ENCODE measurements at places on chromosomes 6 and 20.

- no peak for DNase-seq
Measured at GRCh38 chr6:145723646-145724045, 11.7 kb downstream of the EPM2A start.

GRCh38 chr6:2245877-2246863 is 765 bp upstream of the GMDS start:
- peak; percentile 37 for DNase-seq

DNA sequence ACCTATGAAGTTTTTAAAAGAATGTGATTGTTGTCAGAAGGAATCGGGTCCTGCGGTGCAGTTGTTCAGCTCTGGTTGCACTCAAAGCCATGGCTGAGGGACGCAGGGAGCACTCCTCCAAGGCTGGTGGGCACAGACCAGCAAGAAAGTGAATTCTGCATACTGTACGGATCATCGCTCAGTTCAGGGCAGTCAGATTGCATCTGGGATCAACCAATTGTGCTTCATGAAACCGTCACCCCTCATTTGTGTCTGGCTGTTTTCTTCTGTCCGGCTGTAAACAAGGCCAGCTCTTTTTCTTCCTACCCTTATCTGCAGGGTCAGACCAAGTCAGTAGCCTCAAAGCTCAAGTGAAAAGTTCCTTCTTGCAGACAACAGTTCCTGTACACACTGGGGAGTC is 478.3 kb downstream of the TFAP2A start:
- DNase-seq, result no peak

GRCh38 chr20:34570859-34571306 is 12.4 kb downstream of the MAP1LC3A start:
- DNase-seq, result peak; percentile 44

DNA sequence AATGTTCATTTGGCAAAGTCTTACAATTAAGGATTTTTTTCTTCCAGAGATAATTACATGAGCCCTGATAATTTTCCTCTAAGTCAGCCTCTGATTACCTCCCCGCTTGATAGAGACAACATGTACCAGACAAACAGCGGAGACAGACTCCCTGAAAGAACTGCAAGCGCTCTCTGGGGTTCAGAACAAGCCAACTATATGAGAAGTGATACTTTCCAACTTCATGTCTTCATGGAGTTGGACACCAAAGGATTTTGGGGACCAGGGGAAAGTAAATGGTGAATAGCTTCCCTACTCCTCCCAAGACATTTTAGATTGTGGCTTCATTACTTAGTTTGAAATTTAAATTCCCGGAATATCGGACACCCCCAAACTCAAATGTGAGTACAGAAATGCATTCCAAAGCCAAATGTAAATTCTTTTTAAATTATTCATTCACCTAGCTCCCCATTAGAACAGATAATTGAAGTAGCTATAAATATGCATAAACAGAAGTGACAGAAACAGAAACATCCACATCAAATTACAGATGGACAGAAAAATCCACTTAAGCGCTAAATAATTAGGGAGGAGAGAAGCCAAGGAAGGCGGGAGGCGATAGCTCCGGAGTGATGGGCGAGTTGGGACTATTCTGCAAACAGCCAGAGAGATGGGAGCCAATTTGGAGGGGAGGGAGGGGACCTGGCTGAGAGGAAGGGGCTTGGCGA is 129.7 kb upstream of the AKAP12 start:
- DNase-seq, result no peak

GRCh38 chr6:149056777-149057463 is 260.6 kb upstream of the TAB2 start:
- no peak for DNase-seq

GRCh38 chr6:147298461-147298860 is 94.2 kb downstream of the STXBP5 start:
- no peak for DNase-seq

DNA sequence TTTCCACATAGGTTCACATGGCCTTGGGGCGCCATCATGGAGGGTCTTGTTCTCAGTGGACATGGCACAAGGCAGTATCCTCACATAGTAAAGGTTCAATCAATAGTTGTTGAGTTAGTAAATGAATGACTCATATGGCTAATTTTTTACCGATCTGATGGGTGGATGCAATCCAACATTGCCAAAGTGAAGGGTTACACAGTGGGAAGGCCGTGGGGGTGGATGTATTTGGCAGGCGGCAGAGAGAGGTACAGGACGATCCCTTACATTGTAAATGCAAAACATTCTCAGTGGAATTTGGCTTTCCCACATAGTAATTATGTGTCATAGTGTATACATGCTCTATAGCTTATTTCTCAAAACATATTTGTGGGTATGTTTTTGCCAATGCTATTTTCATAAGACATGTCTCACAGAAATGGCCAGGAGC is 21.0 kb upstream of the PDE7B start:
- no peak for DNase-seq

- no peak for DNase-seq
Measured at GRCh38 chr6:2063547-2063946, 181.9 kb downstream of the GMDS start.

- peak; percentile 67 for DNase-seq
Measured at GRCh38 chr20:33663161-33664084, 1.3 kb downstream of the C20orf144 start.

- no peak for DNase-seq
Measured at GRCh38 chr20:50601511-50602431, 89.6 kb downstream of the RIPOR3 start.

GRCh38 chr6:72288592-72288991 is 333.3 kb upstream of the KCNQ5 start:
- DNase-seq, result no peak

DNA sequence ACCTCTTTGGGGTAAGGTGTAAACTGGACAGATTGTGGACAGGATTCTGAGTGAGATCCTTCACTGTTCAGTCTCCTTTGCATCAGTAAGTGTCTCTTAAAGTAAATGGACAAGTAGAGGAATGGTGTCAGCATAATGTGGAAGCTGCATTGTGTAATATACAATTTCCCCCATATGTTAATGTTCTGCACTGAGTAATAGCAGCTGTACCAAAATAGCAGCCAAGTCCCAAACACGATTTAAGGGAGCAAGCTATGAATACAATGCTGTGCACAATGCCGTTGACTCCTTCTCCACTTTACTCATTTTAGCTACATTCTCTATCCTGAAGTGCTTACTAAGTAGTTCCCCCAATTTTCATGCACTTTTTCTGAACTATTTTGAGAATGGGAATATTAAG is 21.1 kb upstream of the TRIM26 start:
- peak; percentile 60 for DNase-seq

DNA sequence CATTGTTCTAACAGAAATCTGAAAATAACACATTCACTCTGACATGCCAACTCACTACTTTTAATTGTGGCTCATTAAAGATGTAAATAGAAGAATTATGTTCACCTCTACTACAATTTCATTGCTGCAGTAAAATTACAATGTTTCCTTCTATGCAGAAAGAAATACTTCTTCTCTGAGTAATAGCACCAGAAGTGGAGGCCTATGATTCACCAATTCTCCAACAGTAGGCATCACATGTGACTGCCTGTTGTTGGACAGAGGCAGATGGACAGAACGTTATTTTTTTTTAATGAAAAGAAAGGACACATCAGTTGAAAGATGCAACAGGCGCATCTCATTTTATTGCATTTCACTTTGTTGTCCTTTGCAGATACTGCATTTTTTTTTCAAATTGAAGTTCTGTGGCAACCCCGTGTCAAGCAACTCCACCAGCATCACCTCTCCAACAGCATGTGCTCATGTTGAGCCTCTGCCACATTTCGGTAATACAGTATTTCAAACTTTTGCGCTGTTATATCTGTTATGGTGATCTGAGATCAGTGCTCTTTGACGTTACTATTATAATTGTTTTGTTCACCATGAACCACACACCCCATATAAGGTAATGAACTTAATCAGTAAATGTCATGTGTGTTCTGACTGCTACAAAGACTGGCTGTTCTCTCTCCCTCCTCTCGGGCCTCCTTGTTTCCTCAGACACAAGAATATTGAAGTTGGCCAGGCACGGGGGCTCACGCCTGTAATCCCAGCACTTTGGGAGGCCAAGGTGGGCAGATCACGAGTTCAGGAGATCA is 121.4 kb downstream of the ATXN1 start:
- no peak for DNase-seq

DNA sequence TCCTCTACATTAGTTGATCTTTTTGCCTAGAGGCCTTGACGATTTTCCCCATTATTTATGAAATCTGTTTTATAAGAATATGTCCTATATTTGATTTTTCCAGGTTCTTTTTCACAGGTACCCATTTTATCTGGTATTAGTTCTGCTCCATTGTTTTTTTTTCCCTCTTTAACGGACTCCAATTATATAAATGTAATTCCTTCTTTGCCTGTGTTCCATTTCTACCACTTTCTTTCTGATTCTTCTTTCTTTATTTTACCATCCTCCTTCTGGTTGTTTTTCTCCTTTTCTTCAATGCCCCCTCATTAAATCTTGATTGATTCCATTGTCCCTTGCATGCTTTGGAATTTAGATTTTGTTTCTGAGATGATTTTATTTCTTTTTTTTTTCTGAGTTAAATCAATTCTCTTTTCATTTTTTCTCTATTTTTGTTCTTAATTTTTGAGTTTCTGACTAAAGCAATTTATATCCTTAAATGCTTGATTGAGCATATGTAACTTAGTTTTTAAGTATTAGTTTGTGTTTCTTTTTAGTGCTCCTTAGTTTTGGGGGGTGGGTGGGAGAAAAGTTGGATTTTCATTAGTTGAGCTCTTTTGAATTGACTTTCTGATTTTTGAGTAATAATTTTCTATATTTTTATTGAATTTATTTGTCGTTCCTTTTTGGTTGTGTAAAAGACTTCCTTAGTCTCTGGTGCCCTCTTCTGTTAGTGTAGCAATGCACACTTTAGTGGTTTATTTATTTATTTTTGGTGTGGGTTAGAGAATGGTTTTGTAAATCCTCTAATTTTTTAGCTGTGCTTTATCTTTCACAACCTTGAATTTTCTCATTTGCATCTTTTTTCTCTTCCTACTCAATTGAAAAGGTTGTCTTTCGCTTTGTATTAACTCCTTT is 140.8 kb downstream of the FARS2 start:
- peak; percentile 22 for DNase-seq

DNA sequence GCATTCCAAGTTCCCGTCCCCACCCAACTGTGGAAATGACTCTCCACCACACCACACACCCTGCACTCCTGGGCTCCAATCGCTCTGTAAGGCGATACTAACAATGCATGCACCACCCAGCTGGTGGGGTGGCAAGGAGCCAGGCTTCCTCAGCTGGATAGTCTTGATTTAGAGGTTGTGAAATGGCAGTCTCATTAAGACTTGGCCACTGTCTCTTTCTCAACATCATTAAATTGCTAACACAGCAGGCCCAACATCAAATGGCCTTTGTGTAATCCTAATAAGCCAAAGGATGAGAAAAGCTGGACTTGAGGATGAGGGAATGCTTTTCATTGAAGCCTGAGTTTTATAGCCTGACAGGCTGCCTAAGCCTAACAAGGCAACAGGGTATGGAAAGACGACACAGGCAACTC is 223.7 kb downstream of the GMDS start:
- peak; percentile 19 for DNase-seq

GRCh38 chr20:13857961-13858360 is 73.1 kb downstream of the NDUFAF5 start:
- DNase-seq, result no peak

DNA sequence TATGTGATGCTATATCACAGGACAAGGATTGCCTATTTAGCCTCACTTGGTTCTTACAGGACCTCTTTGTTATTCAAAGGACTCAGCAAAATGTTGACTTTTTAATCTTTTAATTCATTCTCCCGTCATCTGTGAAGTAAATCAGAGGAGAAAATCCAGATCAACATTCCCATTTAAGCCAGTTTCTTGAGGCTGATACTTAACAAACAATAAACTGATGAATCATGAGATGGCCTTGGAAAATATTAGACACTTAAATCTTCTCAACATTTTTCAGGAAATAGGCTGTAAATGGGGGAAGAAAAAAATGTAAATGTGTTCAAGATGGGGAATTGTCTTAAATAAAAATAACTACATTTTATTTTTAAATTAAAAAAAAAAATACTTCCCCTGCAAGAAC is 55.9 kb upstream of the UBR2 start:
- DNase-seq, result no peak

DNA sequence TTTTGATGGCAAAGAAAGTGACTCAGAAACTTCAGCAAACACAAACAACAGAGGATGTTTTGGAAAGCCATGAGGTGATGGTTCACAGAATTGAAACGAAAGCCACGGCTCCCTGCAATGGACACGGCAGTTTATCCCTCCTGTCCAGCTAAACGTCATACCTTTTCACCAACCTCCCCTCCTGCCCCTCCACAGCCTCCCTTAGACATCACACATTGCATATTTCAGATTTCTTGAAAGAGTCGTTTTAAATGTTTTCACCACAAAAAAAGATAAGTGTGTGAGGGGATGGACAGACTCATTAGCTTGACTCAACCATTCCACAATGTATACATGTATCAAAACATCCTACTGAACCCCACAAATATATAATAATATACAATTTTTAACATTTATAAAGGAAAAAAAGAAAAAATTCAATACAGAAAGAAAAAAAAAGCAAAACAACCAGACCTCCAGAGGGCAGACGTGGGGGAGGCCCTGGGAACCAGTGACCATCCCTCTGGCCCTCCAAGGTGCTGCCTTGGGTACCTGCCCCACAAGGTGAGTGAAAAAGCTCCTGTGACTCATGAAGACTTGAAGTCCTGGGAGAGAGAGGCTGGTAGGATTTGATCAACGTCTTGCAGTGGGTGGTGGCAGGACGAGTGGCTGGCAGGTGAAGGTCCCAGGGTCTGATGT is 117.2 kb upstream of the THBS2 start:
- DNase-seq, result no peak

- peak; percentile 19 for DNase-seq
Measured at GRCh38 chr6:92777146-92777740, 642.1 kb downstream of the EPHA7 start.

DNA sequence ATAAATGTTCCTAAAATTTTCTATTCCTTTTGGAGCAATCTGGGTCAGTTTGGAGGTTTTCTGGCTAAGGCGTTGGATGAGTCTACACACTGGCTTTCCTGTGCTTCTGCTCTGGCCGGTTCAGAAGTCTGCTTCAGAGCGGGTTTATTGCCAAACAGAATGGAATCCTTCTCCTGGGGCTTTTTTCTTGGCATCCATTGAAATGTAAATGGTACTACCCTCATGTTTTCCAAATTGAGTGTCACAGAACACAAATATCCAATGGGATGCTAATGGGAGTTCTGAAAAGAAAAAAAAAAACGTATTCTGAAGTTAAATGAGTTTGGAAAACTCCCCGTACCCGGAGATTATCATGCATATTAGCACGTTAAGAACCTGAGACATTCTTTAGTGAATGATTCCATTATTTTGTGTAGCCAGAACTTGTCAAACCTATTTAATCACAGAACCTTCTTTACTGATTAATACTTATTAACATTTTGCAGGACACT is 930.3 kb downstream of the QKI start:
- no peak for DNase-seq

DNA sequence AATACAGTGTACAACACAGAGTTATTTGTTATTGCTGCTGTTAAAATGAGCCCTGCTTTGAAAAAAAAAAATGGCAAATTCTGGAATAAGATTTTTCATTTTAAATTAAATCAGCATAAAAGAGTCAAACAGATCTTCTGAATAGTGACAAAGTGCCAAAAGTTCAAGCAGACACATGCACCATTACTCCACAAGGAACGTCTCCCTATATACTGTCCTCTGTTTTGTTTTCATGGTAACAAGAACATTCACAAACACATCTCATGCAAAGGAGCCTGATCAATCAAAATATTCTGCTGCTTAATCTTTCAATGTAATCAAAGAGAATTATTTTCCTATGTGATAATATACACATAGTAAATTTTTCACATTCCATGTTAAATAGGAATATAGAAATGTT is 2.7 kb downstream of the HIVEP2 start:
- DNase-seq, result no peak

- DNase-seq, result no peak
Measured at GRCh38 chr6:13355043-13355945, 27.0 kb upstream of the TBC1D7 start.

All from inflammatory macrophage (primary cell).